ENCODE measurements at places on chromosomes 3 and 15. TPM values are rescaled to one million over a fixed set of nuclear protein-coding genes. Genes with fewer than 3 reads are reported as not detected.

GRCh38 chr3:153714588-153715290 is 406.5 kb upstream of the ARHGEF26 start:
- no peak for DNase-seq

DNA sequence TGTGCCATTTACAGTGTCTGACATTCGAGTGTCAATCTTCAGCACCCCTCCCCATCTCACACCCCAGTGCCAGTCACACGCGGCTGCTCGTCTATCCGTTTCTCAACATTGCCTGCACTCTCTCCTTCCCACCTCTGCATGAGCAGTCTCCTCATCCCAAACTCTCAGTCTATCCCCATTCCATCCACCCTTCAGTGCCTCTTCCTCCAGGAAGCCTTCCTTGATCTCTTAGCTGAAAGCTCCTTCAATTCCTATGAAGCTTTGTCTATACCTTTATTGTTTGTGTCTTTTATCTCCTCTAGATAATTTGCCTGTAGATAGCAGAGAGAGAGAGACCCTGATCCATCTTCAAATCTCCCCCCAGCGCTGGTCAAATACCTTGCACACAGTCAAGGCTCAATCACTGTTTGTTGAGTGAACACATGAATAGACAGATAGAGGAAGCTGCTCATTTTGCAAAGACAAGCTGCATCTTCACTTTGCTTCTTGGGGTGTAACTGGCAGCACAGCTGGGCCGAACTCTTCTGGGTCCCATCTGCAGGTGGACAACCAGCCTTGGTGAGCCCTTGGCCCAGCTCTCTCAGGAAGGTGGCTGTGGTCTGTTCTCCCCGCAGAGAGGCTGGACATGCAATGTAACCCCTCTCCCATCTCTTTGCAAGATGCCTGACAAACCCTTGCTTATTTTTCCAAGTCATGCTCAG is 52.8 kb downstream of the ITGA11 start:
- no peak for DNase-seq

DNA sequence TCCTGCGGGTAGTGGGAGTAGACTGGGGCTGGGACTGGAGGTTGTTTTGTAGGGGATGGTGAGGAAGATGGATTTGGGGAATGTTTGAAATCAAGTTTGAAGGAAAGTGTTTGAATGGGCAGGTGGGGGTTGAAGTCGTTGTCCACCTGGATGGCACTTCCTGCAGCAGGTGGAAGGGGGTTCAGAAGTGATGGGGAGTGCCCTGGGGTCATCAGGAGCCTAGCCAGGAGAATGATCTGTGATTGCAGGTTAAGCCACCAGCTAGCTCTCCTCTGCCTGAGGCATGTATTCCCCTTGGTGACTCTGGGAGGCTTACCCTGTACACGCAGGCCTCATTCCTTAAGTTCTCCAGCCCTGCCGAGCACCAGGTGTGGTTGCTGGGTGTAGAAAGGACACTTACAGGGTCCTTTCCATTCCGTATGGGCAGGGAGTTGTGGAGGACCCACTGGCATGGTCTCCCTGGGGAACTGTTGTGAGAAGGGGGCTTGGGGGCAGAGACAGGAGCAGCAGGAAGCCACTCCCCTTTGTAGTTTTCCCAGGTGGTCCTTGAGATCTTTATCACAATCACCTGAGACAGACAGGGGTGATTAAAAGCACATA is 19.9 kb upstream of the EXOG start:
- no peak for DNase-seq

- DNase-seq: no peak
Measured at GRCh38 chr3:120416868-120417267, 33.9 kb downstream of the FSTL1 start.

DNA sequence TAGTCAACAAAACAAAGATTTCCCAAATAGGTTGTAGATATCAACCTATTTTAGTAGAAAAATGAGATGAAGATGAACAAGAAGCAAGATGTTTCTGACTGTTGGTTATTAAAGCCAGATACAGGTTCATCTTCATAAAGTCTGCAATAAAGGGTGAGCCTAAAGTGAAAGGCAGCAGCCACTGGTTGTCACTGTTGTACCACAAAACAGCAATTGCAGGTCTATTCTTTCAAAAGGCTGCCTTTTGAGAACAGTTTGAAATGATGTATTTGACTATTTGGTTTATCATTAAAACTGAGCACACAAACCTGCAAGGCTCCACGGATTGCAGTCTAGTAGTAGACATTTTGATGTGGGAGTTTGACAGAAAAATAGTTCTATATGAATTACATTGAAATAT is 543.4 kb downstream of the GBE1 start:
- no peak for DNase-seq

- no peak for DNase-seq
Measured at GRCh38 chr3:294096-294495, 97.5 kb downstream of the CHL1 start.

DNA sequence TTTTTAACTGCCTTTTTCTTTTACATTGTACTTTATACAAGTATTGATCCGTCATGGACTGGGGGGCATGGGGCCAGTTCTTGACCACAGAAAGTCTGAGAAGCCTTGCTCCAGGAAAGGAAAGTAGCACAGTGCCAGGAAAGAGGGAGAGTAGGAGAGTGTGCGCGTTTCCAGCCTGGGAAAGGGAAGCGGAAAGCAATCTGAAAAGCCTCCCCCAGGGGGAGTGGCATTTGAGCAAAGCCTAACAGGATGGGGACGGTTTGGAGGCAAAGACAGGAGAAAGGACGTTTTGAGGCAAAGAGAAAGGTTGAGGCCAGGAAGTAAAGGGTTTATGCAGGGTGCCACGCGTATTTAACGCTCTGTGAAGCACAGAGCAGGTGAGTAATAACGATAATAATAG is 116.9 kb downstream of the RORA start:
- DNase-seq: no peak

- DNase-seq: no peak
Measured at GRCh38 chr3:128489674-128489926, 3.4 kb downstream of the GATA2 start.

CHRFAM7A gene
- total RNA-seq: 0.92 TPM

CP gene
- total RNA-seq: 0.73 TPM

ZNF639 gene
- 36.5 TPM for total RNA-seq

NCBP2 gene
- total RNA-seq: 70.6 TPM

AP3B2 gene
- 1.2 TPM for total RNA-seq

ACKR4 gene
- total RNA-seq: not detected

Data from T-cell (primary cell).